Common myeloid progenitor, CD34-positive (primary cell): ENCODE measurements at places on chromosomes 5 and 9.

DNA sequence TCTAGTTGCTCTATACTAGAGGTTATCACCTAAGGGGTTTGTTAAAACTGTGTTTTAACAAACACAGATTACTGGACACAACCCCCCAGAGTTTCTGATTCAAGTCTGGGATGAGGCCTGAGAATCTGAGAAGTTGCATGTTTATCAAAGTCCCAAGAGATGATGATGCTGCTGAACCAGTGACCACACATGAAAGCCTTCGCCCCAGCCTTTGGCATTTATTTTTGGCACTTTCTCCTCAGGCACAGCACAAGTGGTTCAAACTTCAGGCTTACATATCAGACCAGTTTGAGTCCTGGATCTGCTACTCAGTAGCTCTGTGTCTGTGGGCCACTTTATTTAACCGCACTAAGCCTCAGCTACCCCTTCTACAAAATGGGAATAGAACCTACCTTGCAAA is 407.2 kb upstream of the PIK3R1 start:
- H3K36me3 ChIP-seq = no peaks in the 10 kb centered on the region
- no peak for DNase-seq
- H3K27me3 ChIP-seq = no peaks in the 10 kb centered on the region
- H3K4me3 ChIP-seq = no peak overlapping the region
- no peaks in the 10 kb centered on the region for H3K4me1 ChIP-seq
- no peak overlapping the region for H3K27ac ChIP-seq

GRCh38 chr9:70080481-70081119 is 37.0 kb downstream of the MAMDC2 start:
- peaks cover 30% of the 10 kb centered on the region for H3K4me1 ChIP-seq
- H3K4me3 ChIP-seq = no peak overlapping the region
- H3K27ac ChIP-seq = peak overlapping the region; percentile 94
- DNase-seq = peak; percentile 96
- H3K27me3 ChIP-seq = no peaks in the 10 kb centered on the region

DNA sequence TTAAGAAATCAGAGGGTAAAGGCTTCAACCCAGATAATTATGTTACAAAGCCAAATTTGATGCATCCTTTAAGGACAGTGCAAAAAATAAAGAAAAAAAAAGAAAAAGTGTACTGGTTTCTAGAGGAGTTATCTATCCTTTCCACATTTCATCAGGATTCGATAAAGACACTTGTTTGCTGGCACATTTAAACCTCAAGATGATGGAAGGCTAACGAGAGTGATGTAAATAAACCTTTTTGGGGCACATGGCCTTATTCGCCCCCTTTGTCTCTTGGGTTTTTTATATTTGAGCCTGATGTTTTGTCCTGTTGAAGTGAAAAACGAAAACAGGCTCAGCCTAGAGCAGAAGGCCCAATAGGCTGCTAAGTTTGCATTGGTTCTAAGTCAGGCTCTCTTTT is 416.5 kb downstream of the TAF11L14 start:
- no peaks in the 10 kb centered on the region for H3K4me1 ChIP-seq
- no peak overlapping the region for H3K27ac ChIP-seq
- no peak overlapping the region for H3K4me3 ChIP-seq
- no peaks in the 10 kb centered on the region for H3K36me3 ChIP-seq
- no peaks in the 10 kb centered on the region for H3K27me3 ChIP-seq

DNA sequence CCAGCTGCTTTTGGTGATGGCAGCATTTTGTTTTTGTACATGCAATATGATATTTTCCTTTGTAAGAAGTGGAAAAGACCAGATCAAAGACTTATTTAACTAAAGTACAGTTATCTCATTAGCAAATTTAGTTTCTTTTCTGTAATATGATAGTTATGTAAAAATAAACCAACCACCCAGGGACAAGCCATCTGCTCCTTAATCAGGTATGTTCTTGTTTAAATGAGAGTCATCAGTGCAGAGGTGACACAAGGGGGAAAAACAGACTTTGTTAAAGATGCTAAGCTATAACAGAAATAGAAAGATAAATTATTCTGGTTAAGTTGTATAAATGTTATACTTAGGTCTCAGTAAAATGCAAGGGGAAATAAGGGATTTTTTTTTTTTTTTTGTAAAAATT is 805.7 kb upstream of the SEMA6A start:
- no peak for DNase-seq
- no peak overlapping the region for H3K27ac ChIP-seq
- H3K4me1 ChIP-seq = no peaks in the 10 kb centered on the region
- no peak overlapping the region for H3K4me3 ChIP-seq

DNA sequence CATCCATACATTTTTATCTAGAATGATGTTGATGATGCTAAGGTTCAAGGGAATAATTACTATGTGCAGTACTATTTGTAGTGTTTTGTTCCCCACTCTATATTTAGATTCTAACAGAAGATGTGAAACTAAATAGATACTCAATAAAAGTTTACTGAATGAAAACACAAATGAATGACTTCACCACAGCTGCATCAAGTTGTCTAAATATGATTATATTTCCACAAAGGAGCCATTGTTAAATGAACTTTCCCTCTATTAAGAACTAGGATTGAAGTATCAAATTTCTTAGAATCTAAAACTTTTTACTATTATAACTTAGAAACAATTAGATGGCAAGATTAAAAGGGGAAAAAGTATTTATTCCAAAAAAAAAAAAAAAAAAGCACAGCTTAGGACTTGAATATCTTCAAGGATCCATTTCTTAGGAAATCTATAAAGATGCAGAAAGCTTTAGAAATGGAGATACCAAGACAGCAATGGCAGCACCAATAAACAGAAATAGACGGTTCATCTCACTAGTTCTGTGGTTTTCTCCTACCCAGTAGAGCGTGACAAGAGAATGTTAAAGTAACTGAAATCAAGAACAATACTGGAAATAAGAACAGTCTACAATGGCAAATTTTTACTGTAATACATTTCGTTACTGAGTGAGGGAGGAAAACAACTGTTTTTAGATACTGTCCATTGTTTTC is 347.6 kb downstream of the EBF1 start:
- no peak overlapping the region for H3K4me3 ChIP-seq
- H3K27ac ChIP-seq = no peak overlapping the region
- DNase-seq = no peak
- H3K36me3 ChIP-seq = no peaks in the 10 kb centered on the region
- H3K4me1 ChIP-seq = no peaks in the 10 kb centered on the region

DNA sequence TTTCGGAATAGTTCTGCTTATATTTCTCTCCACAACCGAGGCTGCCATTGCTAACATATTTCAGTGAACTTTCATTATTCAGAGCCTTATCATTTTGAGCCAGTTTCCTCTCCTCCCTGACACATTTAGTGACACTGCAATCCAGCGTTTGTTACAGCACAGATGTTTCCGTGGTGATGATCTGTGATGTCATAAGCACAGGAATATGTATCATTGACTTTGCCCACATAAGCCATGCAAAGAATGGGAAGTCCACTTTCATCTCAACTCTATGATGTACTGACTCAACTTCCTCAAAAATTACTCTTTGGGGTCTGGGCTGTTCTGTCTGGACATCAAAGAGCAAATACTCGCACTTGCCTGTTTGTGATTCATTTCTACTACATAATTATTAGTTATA is 291.8 kb downstream of the EBF1 start:
- peak overlapping the region; percentile 65 for H3K27ac ChIP-seq
- no peak overlapping the region for H3K4me3 ChIP-seq
- no peaks in the 10 kb centered on the region for H3K36me3 ChIP-seq

GRCh38 chr5:12323637-12324229 is 419.5 kb upstream of the CTNND2 start:
- H3K27ac ChIP-seq = no peak overlapping the region
- no peaks in the 10 kb centered on the region for H3K36me3 ChIP-seq
- H3K4me3 ChIP-seq = no peak overlapping the region
- H3K4me1 ChIP-seq = no peaks in the 10 kb centered on the region
- no peaks in the 10 kb centered on the region for H3K27me3 ChIP-seq

DNA sequence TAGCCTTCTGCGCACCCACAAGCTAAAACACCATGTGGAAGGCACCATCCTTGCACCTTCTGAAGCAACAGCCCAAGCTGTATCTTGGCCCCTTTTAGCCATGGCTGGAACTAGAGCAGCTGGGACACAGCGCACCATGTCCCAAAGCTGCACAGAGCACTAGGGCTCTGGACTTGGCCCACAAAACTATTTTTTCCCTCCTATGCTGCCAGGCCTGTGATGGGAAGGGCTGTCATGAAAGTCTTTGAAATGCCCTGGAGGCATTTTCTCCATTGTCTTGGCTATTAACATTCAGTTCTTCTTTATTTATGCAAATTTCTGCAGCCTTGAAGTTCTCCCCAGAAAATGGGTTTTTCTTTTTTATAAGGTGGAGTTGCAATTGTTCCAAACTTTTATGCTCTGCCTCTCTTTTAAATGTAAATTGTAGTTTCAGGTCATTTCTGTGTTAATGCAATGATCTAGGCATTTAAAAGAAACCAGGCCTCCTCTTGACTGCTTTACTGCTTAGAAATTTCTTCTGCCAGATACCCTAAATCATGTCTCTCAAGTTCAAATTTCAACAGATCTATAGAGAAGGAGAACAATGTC is 996.3 kb downstream of the TAF11L14 start:
- no peaks in the 10 kb centered on the region for H3K36me3 ChIP-seq
- no peaks in the 10 kb centered on the region for H3K4me1 ChIP-seq
- no peak overlapping the region for H3K4me3 ChIP-seq
- no peaks in the 10 kb centered on the region for H3K27me3 ChIP-seq
- DNase-seq = no peak
- H3K27ac ChIP-seq = no peak overlapping the region

DNA sequence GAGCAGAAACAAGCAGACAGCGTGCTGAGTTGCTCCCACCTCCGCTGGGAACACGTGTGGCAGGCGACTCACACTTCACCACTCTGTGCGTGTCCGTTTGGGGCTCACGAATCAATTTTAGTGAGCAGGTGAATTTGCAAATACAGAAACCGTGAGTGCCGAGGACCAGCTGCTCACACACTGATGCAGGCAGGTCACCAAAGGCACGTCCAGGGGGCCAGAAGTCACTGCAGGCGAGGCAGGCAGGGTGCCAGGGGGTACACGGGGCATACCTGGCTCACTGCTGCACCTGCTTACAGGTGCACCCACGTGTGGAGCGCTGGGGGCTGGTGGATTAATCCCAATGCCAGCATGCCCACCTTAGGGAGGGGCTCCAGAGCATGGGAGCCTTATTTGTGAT is 68.8 kb downstream of the ZNF354C start:
- H3K36me3 ChIP-seq = no peaks in the 10 kb centered on the region
- H3K27me3 ChIP-seq = no peaks in the 10 kb centered on the region
- no peak overlapping the region for H3K27ac ChIP-seq

DNA sequence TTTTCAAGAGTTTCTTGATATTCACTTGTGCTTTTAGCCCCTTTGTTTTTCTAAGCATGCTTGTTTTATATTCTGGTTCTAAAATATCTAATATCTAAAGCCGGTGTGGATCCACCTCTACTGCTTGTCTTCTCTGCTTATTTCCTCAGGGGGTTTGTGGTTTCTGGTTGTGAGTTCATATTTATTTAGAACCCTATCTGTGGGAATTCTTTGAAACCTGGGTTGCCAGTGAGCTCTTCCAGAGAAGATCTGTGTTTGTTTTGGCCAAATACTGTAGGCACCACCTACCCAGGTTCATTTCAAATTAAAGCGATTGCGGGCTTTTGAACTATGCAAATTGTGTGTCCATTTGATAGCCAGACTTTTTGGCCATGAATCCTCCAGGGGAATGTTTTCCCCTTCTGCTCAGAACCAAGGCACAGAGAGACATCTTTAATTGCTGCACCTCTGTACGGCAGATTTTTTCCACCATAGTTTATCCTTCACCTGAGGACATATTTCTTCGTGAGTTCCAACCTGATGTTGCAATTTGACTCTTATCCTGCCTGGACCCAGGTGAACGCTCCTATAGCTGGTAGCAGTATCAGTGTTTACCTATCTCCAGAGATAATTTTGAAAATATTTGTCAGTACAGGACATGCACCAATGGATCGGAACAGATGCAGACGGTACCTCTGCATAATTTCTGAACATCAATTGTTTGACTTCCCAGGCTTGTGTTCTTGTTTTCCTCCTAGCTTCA is 2.4 kb upstream of the ZBTB43 start:
- H3K27me3 ChIP-seq = no peaks in the 10 kb centered on the region
- DNase-seq = no peak
- H3K27ac ChIP-seq = no peak overlapping the region
- H3K4me3 ChIP-seq = no peak overlapping the region

DNA sequence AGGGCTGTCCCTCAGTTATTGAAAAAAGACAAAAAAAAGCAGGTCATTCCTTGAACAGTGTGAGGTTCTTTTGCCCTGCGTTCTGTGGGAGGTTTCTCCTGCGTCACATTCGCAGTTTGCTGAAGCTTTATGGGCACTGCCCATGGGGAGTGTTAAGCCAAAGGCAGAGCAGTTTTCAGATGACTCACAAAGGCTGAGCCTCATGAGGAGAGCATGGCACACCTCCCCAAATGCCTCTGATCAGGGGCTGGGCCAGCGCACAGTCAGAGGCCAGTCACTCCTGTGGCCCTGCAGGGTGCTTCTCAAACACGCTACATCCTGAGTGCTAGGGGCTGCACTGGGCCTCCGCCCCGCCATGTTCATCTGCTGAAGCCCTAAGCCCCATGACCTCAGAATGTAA is 38.4 kb downstream of the IRX1 start:
- H3K36me3 ChIP-seq = no peaks in the 10 kb centered on the region
- no peak overlapping the region for H3K27ac ChIP-seq
- no peak for DNase-seq
- H3K4me1 ChIP-seq = no peaks in the 10 kb centered on the region
- no peak overlapping the region for H3K4me3 ChIP-seq
- H3K27me3 ChIP-seq = no peaks in the 10 kb centered on the region

DNA sequence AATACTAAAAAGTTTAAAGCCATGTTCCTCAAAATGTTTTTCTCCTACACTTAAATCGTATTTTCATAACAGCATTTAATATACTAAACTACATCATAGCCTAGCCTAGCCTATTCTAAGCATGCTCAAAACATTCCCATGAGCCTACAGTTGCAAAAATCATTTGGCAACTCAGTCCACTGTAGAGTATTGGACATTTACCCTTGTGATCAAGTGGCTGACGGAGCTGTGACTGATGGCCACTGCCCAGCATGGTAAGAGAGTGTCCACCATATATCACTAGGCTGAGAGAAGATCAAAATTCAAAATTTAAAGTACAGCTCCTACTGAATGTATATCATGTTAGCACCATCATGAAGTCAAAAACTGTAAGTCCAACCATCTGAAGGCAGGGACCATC is 30.9 kb downstream of the SEMA5A start:
- no peak for DNase-seq
- no peak overlapping the region for H3K4me3 ChIP-seq
- H3K27ac ChIP-seq = no peak overlapping the region
- no peaks in the 10 kb centered on the region for H3K27me3 ChIP-seq
- no peaks in the 10 kb centered on the region for H3K4me1 ChIP-seq
- no peaks in the 10 kb centered on the region for H3K36me3 ChIP-seq

- peaks cover 10% of the 10 kb centered on the region for H3K4me1 ChIP-seq
- H3K27me3 ChIP-seq = no peaks in the 10 kb centered on the region
- H3K27ac ChIP-seq = no peak overlapping the region
- DNase-seq = peak; percentile 78
- H3K36me3 ChIP-seq = no peaks in the 10 kb centered on the region
Observed at GRCh38 chr9:8718121-8718725, 918.6 kb upstream of the DMAC1 start.
